Hindlimb muscle (tissue), 1 donor: ENCODE measurements at places on chromosomes 7 and 10.

- no peak for DNase-seq
Observed at GRCh38 chr7:11557627-11558026, 274.4 kb downstream of the THSD7A start.

DNA sequence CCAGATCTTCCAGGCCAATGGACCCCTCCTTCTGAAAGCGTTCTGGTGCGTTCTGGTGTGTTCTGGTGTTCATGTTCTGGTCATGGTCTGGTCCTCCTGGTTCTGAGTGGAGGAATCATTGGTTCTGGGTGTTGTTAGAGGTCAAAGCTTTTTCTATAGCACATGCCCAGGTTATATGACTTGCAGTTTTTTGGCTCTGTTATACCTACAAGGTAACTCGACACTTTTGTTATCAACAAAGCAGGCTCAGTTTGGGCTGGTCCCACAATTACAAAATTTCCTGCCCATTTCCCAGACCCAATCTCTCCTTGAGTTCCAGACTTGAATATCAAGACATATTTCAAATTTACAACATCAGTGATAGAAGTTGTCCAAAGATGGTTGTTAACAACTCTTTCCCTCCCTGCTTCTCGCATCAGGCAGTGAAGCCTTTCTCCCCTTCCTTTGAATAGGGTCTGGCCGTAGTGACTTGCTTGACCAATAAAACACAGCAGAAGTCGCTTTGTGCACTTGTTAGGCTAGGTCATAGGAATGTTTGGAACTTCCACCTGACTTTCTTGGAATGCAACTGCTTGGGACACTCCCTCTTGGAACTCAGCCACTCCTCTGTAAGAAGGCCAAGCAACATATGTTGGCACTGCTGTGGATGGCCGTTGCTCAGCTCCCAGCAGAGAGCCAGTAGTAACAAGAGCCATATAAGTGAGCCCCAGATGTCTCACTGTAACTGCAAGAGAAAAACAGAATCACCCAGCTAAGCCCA, 83.1 kb upstream of the STEAP1B start:
- no peak for DNase-seq

DNA sequence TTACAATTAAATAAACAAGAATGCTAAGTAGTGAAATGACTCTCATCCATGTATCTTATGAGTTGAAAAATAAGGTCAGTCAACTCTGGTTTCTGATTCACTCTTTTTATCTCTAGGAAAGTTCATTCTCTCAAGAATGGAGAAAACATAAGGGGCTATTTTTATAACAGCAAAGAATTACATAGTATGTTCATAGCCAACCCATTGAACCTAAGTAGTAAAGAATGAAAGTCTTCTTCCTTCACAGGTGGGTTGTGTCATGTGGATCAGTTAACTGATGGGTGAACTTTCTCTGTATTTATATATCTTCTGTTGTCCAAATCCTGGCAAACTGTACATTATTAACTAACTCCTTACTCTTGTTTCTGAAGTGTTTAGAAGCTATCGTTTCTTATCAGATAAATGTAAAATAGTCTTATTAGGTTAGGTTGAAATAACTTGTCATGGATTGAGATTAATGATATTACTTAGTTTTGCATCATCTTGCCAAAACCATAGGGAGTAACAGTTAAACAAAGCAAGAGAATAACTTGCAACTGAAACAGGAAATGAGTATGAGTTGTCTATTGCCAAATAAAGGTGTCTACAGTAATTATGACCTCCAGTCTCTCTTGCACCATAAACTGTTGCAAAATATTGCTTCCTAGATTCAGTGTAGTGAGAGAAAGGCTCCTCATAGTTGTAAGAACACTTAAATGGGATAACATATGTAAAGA, 86.8 kb downstream of the ANKRD7 start:
- no peak for DNase-seq

DNA sequence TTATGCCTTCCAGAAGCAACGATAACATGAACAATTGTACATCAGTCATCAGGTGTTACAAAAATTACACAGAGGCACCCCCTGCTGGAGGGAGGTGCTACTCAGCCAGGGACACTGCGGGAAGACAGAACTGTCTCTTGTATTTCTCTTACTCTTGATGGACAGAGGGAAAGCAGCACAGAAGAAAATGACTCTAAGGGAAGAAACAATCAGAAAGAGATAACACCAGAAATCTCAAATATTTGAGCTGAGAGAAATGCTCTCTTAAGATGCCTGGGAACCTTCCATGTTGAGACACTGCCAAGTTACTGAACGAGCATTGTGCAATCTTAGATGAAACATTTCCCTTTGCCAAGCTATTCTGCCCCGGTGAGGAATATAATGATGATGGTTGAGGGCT, 227.6 kb upstream of the NPSR1 start:
- no peak for DNase-seq

DNA sequence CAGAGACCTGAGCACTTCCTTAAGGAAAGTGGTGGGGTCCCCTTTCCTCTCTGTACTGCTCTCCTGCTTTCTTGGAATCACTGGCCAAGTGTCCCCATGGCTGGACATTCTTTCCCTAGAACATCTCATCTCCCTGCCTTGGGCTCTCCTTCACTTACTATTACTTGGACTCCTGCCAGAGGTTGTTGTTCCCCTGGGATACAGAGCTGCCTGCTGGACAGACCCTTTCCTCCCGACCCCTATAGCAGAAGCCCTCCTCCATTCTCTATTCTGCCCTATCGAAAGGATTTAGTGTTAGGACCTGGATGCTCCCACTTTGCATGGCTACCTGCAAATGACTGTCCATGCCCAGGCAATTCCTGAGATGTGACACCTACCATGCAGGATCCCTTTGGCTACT, 164.3 kb upstream of the PODXL start:
- no peak for DNase-seq

- no peak for DNase-seq
Observed at GRCh38 chr7:15832996-15833395, 146.5 kb upstream of the MEOX2 start.

GRCh38 chr7:100711369-100711768, 5.4 kb downstream of the POP7 start:
- DNase-seq = no peak

DNA sequence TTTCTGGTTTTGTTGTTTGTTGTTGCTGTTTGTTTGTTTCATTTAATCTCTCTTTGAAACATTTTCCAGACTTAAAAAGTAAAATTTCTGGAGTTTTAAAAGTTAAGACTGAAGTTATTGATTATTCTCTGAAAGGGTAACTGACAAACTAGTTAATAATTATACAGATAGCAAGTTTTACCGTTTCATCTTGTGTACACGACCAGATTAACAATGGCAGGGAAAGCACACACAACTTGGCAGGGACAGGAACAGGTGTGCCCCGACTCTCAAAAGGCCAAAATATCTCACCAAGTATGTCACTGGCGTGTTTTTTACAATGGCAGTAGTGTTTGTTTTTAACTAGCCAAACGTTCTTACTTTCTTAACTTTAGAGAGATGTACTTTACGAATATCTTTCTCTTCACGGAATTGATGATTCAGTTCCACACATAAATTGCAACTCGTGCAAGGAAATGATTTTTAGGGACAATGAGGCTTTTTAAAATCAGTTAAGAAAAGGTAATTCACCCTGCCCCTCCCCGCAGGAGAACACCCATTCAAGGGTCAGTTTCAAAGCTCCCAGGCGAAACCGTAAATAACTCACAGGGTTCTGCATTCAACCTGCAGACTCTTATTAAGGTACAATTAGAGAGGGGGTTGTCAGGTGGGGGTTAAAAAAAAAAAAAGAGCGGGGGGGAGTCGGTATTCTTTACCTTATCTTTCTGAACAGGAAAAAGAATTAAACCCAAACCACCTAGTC, 3.5 kb downstream of the CTBP2 start:
- DNase-seq = no peak

DNA sequence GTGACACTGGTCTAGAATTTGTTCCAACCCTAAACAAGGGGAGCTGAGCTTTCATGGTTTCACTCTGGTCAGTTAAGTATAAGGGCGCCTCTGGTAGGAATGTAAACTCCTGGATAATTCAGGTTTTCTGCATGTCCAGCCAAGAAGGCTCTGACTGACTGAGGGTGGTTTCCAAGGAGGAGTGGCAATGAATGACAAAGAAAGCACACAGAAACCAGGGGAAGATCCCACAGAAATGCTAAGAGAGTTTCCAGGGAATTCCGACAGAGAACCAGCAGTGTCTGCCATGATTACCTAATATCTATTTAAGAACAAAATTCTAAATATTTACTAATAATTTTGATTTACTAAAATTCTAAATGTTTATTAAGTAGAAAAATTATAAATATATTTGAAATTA, 27.3 kb upstream of the NRG3 start:
- no peak for DNase-seq

DNA sequence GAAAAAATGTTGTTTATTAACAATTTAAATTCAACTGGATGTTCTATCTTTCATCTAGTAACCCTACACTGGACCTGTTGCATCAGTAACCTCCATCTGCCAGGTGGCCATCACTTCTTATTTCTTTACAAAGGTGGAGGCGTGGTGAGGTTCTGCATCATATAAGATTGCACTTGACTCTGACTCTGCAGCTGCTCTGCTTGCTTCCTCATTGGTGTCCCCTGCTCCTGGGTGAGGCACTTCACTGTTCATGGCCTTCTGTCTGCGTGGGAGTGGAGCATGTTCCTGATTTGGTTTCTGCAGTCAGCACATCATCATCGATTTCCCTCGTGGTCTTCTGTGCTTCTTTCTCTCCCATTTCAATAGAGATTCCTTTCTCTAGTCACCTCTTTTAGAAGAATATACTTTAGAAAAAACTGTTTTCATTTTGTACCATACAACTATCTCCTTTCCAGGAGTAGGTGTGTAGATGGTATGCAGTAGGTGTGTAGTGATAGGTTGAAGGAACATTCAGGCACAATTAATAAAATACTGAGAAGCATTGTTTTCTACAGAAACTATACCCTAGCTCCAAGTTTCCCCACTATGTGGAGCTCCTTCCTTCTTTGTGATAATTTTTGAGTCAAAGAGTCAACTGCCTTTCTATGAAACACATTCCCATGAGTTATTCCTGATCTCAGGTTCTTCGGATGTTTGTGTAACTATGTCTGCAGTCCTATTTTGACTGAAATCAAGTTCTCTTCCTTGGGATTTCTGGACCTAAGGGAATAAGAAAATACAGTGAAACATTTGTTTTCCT, 231.7 kb upstream of the CNTNAP2 start:
- DNase-seq = no peak

DNA sequence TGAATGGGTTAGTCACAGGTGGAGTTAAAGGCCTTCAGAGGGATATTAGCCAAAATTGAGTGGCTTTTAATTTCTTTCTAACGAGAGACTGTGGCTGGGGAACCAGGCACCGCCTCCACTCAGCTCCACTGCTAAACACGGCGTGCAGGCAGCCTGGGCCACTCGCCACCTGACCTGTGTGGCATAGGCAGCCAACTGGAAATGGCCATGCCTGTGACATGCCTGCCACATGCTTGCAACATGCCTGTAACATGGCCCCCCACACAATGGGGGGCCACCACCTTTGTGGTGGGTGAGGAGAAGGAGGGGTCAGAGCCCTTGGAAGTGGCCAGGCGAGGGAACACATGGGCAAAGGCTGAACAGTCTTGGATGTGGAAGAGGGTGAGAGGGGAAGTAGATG, 60.1 kb upstream of the PAX2 start:
- DNase-seq = no peak

DNA sequence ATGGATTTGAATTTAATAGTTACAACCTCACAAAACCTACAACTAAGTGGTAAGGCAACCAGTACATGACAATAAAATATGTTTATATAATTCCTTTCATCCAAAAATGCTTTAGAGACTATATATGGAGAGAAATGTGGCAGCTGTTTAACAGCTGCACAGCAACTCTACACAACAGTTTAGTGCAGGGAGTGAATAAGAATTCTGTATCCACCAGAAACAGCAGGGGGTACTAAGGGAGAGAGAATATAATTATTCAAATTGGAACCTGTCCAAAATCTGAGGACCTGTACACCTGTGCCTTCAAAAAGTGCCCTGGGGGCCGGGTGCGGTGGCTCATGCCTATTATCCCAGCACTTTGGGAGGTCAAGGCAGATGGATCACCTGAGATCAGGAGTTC, 49.6 kb downstream of the POLL start:
- no peak for DNase-seq

DNA sequence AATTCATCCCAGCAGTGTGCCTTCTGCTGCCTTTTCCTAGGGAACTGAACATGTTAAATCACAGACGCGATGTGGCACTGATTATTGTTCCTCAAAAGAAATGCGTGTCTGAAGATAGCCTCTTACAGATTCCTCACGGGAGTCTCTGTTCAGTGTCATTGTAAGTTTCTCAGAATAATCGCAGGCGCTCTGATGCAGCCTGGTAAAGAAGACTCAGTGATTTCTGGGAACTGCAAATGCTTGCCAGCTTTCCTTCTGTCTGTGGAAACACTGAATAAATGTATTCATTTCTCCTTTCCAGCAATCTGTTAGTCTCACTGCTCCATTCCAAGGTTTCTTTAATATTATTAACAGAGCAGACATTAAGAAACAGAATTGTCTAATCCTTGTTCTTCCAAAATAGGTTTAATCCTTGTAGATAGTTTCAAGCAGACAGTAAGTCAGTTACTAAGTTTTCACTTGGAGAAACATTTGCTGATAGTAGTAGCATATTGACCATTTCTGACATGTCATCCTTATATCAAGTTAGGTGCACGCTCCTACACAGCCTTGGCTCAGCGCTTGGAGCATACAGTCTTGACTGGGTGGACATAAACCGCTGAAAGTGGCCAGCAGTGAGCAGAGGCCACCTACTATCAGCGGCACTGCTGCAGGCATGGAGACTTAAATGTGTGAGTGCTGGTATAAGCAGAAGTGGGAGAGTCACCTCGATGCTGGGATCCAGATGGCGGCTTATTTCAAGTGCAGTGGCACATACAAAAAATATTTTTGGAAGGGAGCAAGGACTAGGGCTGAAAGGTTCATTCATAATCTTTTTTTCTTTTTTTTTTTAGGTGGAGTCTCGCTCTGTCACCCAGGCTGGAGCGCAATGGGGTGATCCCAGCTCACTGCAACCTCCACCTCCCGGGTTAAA, 27.7 kb downstream of the MMRN2 start:
- peak; percentile 66 for DNase-seq

GRCh38 chr7:30930621-30931020, 19.0 kb downstream of the AQP1 start:
- no peak for DNase-seq

- no peak for DNase-seq
Observed at GRCh38 chr10:48450741-48451466, 144.4 kb downstream of the MAPK8 start.

DNA sequence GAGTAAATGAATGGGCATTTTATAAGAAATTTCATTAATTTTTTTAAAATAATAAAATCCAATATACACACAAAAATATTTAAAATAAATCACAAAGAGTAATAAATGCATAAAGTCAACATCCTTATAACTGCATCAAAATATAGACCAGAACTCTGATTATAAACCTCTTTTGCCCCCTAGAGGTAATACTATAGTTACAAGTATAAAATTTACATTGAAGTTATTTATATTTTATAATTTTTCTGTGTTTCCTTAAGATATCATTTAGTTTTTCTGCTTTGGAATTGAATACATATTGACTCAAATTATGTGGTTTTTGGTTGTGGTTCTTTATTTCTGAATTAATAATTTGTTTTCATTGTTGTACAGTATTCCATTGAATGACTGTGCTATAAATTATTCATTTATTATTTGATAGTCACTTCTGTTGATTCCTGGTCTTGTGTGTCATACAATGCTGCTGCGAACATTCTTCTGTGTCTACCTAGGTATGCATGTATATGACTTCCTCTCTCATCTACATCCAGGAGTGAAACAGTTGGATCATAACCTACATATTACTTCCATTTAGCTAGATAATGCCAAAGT, 673.6 kb downstream of the IPMK start:
- DNase-seq = no peak
